B cell (primary cell): ENCODE measurements at places on chromosomes 4 and X. TPM values are rescaled to one million over a fixed set of nuclear protein-coding genes. Genes with fewer than 3 reads are reported as not detected.

The GPR34 gene
- not detected in 2 replicates for total RNA-seq

The PDZD4 gene
- total RNA-seq: not detected in 2 replicates

The SSX4B gene
- total RNA-seq: not detected in 2 replicates

GRCh38 chrX:49951524-49952193 is 29.3 kb downstream of the CLCN5 start:
- no peak for DNase-seq
